ENCODE measurements at places on chromosomes 12 and 14.

DNA sequence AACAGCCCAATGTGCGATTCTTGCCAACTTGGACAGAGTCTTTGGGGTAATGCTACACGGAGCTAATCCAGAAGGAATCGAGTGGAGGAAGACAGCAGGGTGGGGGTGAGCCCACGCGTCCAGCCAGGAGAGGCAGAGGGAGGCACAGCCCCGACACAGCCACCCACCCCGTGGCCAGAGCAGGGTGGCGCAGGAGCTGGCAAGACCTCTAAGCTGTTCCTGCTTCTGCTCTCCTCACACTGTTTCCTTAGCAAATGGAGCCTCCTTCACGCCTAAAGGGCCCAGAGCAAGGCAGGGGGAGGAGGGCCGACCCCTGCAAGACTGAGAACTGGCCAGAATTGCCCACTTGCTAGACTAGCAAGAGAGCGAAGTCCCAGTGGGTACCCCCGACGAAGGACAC lies 91.5 kb downstream of the FBXL14 start:
- no peak for DNase-seq

DNA sequence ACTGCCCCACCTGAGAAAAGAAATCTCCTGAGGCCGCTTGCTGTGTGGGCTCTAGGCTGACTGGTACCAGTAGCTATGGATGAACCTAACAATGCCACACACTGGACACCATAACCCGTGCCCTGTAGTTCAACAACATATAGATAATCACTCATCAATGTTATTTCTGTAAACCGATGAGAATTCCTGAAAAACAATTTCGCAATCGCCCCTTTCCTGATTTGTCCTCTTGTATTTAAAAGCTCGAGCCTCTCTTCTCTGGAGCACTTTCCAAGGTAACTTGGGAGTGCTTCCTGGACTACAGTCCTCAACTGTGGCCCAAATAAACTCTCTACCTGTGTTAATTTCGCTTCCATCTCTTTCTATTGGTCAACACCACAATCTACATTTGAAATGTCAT lies 26.1 kb upstream of the PPP2R5C start:
- no peak for DNase-seq

- peak; percentile 51 for DNase-seq
Observed at GRCh38 chr14:105201925-105202513, 20.9 kb upstream of the NUDT14 start.

DNA sequence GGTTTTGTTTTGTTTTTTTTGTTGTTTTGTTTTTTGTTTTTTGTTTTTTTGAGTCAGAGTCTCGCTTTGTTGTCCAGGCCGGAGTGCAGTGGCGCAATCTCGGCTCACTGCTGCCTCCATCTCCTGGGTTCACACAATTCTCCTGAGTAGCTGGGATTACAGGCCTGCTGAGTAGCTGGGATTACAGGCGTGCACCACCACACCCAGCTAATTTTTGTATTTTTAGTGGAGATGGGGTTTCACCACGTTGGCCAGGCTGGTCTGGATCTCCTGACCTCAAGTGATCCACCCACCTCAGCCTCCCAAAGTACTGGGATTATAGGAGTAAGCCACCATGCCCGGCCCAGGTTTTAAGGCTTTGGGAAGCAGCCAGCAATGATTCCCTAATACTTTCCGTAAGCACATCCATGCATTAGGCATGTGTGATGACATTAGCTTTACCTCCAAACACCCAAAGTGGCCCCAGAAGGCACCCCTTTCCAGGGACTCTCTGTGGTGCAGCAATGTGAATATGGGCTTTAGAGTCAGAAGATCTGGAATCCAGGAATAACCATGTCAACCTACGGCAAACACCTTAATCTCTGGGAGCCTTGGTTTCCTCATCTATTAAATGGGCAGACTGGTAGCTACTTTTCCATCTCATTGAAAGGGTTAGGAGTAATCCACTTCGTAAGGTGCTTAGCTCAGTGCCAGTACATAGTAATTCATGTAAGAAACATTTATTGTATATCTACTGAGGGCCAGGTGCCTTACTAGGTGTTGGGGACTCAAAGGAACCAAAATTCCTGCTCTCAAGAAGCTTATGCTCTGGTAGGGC lies 152.9 kb downstream of the ZFP36L1 start:
- no peak for DNase-seq

DNA sequence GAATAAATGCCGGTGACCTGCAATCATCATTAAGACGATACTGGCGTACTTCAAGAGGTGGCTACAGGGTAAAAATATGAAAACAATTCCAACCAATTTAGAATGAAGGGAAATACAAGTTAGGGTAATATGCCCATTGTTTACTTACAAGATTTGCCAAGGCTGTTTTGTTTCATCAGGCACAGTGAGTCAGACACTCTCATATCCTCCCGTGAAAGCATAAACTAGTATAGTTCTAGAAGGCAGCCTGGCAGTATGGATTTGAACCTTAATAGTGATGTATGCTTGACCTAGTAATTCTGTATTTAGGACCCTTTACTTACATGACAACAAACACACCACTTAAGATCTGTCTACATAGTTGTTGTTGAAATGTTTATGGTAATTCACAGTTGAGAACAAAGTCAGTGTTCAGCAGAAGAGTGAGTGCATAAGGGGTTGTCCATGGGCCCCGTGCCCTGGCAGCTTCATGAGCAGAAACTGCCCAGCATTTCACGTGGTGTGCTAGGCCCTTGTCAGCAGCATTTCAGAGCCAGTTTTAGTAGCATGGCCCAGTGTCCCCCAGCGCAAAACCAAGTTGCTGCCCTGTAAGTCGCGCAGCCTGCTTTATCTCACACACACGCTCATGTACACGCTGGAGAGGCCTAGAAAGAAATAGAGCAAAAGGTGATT lies 80.8 kb downstream of the EP400 start:
- no peak for DNase-seq

- no peak for DNase-seq
Observed at GRCh38 chr12:29455087-29455486, 42.4 kb downstream of the OVCH1 start.

DNA sequence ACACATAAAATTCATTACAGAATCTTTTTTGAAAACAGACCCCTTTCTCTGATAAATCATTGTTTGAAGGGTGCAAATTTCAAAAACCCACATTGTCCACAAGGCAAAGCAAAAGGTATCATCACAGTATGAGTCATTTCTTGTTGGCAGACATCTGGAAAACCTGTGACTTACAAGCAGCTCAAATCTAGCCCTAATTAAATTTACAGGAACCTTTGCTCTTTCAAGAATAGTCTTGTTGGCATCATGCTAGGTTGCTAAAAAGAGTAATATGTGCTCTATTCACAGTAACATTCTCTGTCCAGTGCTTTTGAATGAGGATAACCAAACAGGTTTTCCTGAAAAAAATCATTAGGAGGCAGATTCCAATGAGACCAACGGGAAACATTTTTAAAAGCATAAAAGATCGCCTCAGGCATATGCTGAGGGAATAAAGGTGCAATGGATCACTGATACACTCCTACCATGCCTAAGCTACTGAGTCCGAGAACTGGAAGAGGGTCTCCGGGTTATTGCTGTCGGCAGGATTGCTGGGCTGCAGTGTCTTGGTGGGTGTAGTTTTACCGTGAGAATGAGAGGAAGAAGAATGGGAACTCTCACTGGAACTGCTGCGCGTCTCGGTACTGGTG lies 55.5 kb upstream of the TTC7B start:
- DNase-seq, result no peak

DNA sequence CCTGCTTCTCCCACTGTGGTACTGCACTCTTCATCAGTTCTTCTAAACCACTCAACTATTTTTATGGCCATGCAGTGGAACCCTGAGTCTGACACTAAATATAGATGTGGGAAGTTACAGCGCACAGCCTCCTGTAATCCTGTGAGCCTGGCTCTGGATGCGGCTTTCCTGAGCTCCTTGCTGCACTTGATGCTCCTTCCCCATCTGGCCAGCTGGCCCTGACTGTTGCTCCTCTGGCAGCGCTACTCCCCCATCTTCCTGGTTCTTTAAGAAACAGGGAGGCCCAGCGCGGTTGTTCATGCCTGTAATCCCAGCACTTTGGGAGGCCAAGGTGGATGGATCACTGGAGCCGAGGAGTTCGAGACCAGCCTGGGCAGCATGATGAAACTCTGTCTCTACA lies 24.6 kb downstream of the IQSEC3 start:
- DNase-seq, result no peak
